ENCODE measurements at places on chromosomes 5 and 9.
A peak's percentile ranks its signal among the peaks of the same experiment; 100 is the strongest.

DNA sequence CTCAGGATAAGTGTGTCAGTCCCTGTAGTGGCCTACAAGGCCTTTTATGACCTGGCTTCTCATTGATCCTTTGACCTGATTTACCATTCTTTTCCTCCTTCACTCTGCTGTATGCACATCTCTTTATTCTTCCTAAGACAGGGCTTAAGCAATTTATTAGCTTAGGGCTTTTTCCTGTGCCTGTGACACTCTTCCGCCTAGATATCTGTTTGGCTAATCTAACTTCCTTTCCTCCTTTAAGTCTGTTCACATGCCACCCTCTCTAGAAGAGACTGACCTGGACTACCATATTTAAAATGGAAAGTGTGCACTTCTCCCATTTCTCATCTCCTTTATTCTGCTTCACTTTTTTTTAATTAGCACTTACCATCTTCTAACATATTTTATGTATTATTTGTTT is 29.1 kb downstream of the FOCAD start:
- no peak for DNase-seq

GRCh38 chr9:36485647-36486328 is 85.7 kb upstream of the RNF38 start:
- peak; percentile 21 for DNase-seq

DNA sequence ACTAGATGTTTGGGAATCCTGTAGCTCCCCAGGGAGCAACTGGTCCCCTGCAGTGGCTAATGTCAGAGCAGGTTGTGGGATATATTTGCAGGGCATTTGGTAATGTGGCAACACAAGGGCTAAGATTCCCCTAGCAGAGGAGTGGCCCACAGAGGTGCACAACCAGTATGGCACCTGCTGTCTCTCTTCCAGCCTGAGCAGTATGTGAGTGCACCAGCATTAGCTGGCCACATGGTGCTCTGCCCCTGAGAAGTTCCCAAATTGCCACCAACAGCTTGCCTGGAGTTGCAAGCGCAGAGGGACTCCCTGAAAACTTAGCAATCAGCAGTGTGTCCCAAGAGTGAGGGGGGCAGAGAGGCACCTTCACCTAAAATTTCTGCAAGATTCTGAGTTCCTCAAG is 53.2 kb upstream of the SNCAIP start:
- no peak for DNase-seq

DNA sequence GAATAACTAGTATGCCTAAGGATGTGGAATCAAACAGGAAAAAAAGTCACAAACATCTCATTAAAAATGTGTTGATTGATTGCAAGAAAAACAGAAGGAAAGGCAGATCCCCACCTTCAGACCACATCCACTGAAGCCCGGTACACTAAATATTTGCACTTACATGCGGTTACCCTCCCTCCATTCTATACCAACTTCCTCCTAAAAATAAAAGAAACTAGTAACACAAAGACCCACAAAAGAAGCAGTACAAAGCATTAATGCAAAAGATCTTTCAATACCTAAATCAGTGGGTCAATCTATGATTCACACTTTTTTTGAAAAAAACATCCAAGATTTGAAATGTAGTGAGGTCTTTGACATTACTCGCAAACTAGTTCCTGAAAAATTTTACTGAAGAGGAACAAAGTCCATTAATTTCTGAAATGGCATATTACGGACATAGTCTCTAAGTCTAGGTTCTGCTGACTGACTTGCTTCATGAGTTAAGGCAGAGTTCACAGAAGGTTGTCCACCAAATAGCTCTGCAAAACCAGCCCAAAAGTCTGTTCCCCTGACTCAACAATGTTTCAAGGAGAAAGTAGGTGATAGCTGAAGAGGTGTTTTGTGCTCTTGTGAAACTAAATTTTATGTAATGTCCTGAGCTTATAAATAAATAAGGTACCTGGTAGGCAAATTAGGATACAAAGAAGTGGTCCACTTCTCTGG is 100.7 kb downstream of the PAM start:
- DNase-seq = no peak

GRCh38 chr9:97419309-97419867 is 7.5 kb downstream of the TDRD7 start:
- peak; percentile 55 for DNase-seq

GRCh38 chr5:132466433-132467286 is 23.9 kb downstream of the IRF1 start:
- DNase-seq = peak; percentile 73

DNA sequence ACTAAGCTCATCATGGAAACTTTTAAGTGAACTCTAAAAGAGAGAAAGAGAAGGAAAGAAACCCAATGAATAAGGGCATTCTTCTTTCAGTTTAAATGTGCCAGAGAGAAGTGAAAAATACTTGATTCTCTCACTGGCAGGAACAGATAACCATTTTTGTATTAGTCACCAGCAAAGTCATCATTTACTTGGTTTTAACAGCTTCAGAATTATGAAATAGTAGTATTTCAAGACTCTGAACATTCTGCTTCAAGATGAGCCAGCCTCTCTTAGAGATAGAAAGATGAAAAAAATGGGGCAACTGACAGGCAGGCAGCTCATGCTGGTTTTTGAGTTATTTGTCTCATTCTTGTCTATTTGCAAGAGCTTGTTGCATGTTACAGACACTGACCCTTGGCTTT is 103.5 kb downstream of the GCNT1 start:
- DNase-seq = peak; percentile 69

- DNase-seq = no peak
Measured at GRCh38 chr5:74324556-74324955, 316.0 kb downstream of the ENC1 start.

DNA sequence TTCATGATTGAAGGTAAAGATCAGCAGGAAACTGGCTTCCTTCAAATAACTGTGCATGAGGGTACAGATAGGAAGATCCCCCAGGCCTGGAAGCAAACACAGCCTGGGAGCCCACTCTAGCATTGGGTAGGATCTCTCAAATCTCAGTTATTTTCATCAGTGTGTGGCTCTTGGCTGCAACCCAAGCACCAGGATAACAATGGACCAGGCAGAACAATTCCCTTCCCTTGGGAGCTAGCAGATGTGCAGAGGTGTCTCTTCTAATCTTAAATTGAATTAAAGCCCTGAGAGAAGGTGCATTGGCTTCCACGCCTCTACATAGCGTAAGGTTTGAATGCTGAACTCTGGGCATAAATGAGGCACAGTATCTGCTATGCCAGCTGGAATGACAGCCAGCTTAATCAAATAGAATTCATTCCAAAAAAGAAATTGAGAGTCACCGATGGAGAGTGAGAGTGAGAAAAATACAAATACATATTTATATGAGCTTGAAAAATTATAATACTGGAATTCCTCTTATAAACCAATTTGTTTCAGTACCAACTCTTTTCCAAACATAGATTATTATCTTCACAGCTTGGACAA is 957.3 kb downstream of the CDH12 start:
- no peak for DNase-seq

GRCh38 chr5:167241436-167242067 is 1049.9 kb upstream of the WWC1 start:
- no peak for DNase-seq

DNA sequence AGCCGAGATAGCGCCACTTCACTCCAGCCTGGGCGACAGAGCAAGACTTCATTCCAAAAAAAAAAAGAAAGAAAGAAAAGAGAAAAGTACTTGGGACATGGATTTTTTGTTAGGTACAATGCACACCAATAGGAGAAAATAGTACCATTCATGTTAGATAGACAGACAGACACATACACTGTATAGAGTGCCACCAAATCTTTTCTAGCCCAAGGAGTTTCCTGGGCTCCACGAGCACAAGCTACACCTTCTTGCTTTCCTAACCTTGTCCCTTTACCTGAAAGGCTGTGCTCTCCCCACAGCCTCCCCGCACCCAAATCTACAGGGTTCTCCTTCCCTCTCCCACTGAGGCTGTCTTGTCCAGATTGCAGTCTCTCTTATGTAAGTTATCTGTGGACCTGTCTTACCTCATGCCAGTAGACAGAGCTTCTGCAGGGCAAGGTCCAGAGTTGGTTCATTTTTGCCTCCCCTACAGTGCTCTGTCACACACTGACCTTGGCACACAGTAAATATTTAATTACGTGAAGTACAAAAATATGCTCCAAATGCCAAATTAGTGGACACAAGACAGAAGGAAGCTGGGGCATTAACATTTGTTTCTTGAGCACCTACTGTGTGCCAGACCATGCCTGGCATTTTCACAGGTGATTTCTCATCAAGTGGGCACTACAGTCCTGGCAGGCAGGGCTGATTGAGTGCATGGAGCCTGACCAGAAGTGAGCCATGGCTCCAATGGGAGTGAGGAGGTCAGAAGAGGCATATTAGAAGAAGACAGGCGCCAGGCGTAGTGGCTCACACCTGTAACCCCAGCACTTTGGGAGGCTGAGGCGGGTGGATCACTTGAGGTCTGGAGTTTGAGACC is 5.9 kb downstream of the ALAD start:
- DNase-seq = no peak

DNA sequence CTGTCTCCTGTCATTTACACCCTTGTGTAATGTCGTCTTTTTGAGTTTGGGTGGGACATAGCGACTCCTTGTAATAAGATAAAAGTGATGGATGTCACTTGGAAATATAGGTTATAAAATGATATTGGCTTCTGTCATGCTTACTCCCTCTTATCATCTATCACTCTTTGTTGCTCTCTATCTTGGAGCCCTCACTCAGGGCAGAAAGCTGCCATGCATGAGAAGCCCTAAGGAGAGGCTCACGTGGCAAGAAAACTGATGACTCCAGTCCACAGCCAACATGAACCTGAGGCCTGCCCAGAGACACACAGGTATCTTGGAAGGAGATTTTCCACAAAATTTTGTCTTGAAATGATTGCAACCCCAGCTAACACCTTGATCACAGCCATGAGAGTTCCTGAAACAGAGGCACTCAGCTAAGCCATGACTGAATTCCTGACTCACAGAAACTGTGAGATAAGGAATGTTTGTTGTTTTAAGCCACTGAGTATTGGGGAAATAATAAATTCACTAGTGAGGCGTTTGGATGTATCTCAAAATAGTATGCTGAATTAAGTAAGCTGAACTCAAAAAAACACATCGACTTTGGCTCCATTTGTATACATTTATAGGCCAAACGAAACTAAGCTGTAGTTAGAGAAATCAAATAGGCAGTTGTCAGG is 216.7 kb downstream of the CDH18 start:
- peak; percentile 14 for DNase-seq

- DNase-seq = no peak
Measured at GRCh38 chr5:103602438-103602837, 39.8 kb upstream of the NUDT12 start.

- no peak for DNase-seq
Measured at GRCh38 chr5:58133216-58133615, 326.7 kb downstream of the PLK2 start.

DNA sequence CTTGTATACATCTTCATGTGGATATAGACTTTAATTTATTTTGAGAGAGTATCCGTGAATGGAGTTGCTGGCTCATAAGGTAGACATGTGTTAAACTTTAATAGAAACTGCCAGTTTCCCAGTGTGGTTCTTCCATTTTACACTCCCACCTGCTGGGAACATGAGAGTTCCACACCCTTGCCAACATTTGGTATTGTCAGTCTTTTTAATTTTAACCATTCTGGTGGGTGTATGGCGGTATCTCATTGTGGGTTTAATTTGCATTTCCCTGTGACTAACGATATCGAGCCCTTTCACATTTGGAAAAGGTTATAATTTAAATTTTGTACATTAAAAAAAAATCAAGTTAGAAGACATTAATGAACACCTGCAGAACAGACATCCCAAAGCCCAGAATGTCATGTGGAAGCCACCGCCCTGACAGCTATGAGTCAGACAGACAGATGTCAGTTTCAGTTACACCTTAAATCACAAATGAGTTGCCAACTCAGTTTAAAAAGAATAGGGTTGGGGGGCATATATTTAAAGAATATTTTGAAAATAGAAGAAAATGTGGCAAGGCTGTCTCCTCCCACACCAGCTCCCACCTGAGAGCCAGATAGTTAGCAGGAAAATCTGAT is 36.9 kb downstream of the ANKRD33B start:
- DNase-seq = peak; percentile 44

DNA sequence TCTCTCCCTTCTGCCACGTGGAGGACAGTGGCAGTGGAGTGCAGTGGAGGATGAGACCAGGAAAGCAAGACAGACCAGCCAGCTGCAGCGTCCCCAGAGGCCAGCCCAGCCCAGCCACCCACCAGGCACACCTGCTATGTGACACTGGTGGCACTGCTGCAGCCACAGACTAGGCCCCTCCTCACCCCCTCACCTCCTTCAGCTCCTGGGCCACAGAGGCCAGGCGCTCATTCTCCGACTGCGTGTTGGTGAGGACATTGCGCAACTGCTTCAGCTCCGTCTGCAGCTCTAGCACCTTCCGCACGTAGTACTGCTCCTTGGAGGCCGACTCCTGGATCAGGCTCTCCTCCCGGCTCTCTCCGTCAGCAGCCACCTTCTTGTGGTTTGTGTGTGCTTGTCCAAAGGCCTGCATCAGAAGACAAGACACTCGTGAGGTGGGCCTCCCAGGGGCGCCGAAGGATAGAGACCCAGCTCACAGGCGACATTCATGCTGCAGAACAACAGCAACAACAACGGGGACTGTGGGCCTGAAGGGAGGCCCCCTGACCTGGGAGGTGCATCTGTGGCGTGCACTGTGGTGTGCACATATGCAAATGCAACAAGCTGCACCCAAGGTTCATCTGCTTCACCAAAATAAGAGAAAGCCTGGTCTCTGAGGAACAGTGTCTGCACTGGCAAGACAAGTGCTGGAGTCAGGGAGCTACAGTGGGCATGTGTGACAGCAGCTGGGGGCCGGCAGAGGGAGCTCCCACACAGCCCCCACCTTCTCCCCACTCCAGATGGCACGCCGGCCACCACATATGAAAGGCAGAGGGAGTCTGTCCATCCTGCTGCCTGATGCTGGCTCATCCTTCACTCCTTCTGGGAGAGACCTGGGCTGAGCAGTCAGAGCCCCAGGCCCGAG is 35.5 kb downstream of the BICD2 start:
- DNase-seq = peak; percentile 52

GRCh38 chr5:28523888-28524635 is 1485.7 kb upstream of the CDH9 start:
- DNase-seq = peak; percentile 78

DNA sequence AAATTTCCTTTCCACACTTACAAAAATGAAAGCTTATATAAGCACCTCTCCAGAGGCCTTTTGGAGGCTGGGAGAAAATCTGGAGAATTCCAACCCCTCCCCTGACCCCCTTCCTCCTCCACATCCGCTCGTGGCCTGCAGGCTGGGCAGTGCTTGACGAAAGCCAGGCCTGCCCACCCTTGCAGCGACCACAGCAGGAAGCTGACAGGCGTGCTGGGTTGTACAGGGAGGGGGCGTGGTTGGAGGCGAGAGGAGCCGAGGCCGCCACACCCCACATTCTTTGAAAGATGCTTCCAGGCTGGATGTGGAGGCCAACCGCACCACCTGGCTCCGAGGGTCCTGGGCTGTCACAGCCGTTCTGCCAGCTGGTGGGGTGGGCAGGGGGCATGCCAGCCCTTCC is 47.8 kb upstream of the IER5L start:
- peak; percentile 89 for DNase-seq

- DNase-seq = no peak
Measured at GRCh38 chr5:73747696-73748380, 121.8 kb downstream of the ARHGEF28 start.

All from HT1080 (cell line).